ENCODE measurements at places on chromosomes 4 and X. TPM values are rescaled to one million over a fixed set of nuclear protein-coding genes. Genes with fewer than 3 reads are reported as not detected.

Gene HTR2C
- total RNA-seq = not detected

Gene SLC2A9
- total RNA-seq = 21.5 TPM

- no peak for ATAC-seq
These were observed 619.2 kb downstream of the RAPGEF2 start for GRCh38 chr4:159722052-159722451.

DNA sequence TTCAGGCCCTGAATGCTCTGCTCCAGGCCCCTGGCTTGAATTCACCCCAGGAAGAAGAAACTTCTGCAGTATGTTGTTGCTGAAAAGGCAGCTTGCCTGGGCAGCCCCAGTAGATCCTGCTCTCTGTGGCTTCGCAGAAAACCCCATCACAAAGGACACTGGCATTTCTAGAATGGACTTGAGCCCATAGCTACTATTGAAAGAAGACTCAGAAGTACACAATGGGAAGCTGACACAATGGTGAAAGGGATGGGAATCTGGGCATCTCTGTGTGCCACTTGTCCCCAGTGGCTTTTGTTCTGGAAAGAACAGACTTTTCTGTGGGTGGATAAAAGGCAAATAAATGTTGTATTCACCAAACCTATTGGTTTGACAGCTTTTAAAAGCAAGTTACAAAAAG lies 67.4 kb upstream of the SCML1 start:
- ATAC-seq = no peak

DNA sequence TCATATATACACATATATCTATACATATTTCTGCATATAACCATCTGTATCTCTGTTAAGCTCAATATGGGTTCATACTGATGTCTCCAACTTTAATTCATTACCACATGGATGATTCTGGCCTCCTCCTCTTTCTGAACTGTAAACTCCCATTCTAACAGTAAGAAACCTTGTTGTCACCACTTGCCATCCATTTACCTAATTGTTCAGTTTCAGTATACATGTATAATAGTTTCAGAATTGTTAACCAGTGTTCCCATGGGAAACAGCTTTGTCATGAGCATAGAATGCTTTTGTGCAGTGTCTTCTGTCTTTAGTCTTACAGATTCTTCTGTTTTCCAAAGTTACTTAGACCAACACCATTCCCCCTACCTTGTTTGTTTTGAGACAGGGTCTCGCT lies 35.9 kb downstream of the SLC9A6 start:
- ATAC-seq = no peak

GRCh38 chr4:22345678-22346077 lies 170.2 kb downstream of the ADGRA3 start:
- ATAC-seq = no peak

DNA sequence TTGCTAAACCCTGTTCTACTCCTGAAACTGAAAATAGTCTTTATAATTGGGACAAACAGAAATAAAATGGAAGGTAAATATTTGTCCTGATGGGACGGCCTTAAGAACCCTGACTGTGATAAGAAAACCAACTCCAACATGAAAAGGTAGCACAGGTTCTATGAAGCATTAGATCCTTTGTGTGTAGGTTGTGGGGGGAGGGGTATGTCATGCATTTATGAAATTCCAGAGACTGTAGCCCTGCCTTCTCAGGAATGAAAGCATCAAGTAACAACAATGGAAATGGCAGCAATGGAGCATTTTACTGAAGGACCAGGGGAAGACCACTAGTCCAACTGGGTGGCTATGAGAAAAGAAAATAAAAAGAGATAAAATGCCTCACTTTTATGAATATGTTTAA lies 23.9 kb downstream of the CXXC4 start:
- ATAC-seq = no peak

GRCh38 chr4:48225368-48226141 lies 44.1 kb downstream of the TEC start:
- no peak for ATAC-seq

DNA sequence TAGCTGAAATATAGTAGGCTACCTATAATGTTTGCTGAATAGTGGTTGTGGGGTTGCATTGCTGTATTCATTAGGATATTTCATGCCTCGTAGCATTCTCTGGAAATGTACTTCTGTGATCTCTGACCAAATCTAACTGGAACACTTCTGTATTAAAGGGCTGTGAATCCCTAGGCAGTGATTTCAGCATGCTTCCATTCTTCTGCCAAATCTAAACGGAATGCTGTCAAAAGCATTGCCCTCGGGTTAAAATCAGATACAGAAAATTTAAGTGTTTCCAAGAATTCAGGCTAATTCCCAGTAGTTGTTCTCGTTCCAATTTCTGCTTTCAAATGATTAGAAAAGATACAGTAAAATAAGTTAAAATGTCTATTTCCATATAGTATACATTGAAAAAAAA lies 1847.5 kb upstream of the IGFBP7 start:
- no peak for ATAC-seq
